ENCODE measurements at places on chromosomes 1 and 21. TPM values are rescaled to one million over a fixed set of nuclear protein-coding genes. Genes with fewer than 3 reads are reported as not detected.

WDR64 gene
- polyA plus RNA-seq: not detected

SPATA21 gene
- polyA plus RNA-seq: 0.09 TPM

TLR5 gene
- 0.34 TPM for polyA plus RNA-seq

B3GALT2 gene
- not detected for polyA plus RNA-seq

CD247 gene
- 0.10 TPM for polyA plus RNA-seq
